ENCODE measurements at places on chromosomes 5 and 9. TPM values are rescaled to one million over a fixed set of nuclear protein-coding genes. Genes with fewer than 3 reads are reported as not detected.

The CCDC152 gene
- total RNA-seq, result 1.2 TPM

The TAF1L gene
- total RNA-seq, result not detected

The BTNL8 gene
- 1.1 TPM for total RNA-seq

- H3K36me3 ChIP-seq, result peaks cover 19% of the 10 kb centered on the region
- ATAC-seq, result no peak
- no peak overlapping the region for H3K4me3 ChIP-seq
- H3K27me3 ChIP-seq, result no peaks in the 10 kb centered on the region
- no peak overlapping the region for H3K27ac ChIP-seq
- no peaks in the 10 kb centered on the region for H3K4me1 ChIP-seq
Measured at GRCh38 chr9:122287214-122287720, 22.6 kb downstream of the MRRF start.

- peaks cover 43% of the 10 kb centered on the region for H3K36me3 ChIP-seq
- H3K4me1 ChIP-seq, result no peaks in the 10 kb centered on the region
- no peak overlapping the region for H3K27ac ChIP-seq
- H3K27me3 ChIP-seq, result no peaks in the 10 kb centered on the region
Measured at GRCh38 chr5:10712574-10713366, 48.3 kb downstream of the DAP start.

DNA sequence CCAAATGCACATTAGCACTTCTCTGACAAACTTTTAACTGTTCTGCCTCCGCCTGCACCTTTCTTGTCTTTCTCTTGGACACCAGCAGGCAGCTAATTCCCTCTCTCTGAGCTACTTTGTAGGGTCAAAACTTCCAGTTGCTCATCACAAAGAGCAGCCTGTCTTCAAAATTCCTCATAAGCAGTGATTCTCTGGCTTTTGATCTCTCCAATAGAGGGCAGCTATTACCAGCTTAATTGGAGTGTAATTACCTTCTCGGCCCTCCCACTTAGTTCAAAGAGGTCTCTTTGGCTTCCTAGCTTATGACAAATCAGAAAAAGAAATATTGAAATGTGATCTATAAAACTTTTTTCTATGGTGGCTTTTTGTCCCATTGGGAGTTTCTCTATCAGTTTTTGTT lies 43.6 kb upstream of the RAD23B start:
- no peaks in the 10 kb centered on the region for H3K36me3 ChIP-seq
- no peak overlapping the region for H3K4me3 ChIP-seq

Data from gastroesophageal sphincter (tissue), 4 donors.